ENCODE measurements at places on chromosomes 2 and 18. TPM values are rescaled to one million over a fixed set of nuclear protein-coding genes. Genes with fewer than 3 reads are reported as not detected.
A peak's percentile ranks its signal among the peaks of the same experiment; 100 is the strongest.

GRCh38 chr2:12273111-12273510 is 443.6 kb upstream of the TRIB2 start:
- no peak for DNase-seq

The KCNF1 gene
- not detected for total RNA-seq

The CHCHD5 gene
- total RNA-seq: 51.6 TPM

- DNase-seq: no peak
These were observed 3.7 kb upstream of the HTR2B start for GRCh38 chr2:231128541-231128940.

- DNase-seq: peak; percentile 95
These were observed 182.7 kb upstream of the GLI2 start for GRCh38 chr2:120552800-120553481.

DNA sequence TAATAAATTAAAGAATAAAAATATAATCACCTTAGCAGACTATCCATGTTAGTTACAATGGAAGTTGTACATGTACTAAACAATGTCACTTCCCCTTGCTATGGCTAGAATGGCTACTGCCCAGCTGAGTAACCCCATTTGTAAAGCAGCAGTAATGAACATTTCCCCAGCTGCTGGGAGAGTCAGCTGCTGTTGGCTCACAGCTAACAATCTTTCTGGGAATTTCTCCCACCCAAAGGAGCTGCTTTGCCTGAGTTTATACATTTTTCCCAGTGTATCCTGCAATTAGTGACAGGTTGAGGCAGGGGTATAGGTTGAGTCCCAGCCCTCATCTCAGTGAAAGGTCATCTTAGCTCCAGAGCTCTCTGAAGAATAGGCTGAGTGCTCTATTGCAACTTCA is 665.6 kb upstream of the KLHL29 start:
- DNase-seq: no peak

The LRPPRC gene
- 69.2 TPM for total RNA-seq

DNA sequence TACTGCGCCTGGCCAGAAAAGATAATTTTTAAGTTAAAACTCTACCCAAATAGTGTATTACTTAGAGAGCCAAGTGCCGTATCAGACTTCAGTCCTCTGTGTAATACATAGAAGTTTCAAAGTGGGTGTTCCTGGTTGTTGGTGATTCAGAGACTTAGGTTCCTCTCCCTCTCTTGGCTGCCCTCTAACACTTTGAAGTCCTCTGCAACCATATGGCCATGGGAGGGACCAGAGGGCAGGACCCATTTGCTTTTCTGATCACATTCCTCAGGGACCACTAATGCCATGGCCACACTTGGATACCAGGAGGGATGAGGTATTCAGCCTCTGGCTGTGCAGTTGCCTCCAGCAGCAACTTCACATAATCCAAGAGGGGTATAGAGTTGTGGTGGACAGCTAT is 131.5 kb downstream of the CAPN13 start:
- DNase-seq: peak; percentile 10

The HDLBP gene
- total RNA-seq: 531 TPM

Measured in adrenal gland (tissue), 19 donors.